ENCODE measurements at places on chromosomes 16 and 17.

- no peak for DNase-seq
Measured at GRCh38 chr16:8893426-8893825, 11.3 kb downstream of the LITAFD start.

DNA sequence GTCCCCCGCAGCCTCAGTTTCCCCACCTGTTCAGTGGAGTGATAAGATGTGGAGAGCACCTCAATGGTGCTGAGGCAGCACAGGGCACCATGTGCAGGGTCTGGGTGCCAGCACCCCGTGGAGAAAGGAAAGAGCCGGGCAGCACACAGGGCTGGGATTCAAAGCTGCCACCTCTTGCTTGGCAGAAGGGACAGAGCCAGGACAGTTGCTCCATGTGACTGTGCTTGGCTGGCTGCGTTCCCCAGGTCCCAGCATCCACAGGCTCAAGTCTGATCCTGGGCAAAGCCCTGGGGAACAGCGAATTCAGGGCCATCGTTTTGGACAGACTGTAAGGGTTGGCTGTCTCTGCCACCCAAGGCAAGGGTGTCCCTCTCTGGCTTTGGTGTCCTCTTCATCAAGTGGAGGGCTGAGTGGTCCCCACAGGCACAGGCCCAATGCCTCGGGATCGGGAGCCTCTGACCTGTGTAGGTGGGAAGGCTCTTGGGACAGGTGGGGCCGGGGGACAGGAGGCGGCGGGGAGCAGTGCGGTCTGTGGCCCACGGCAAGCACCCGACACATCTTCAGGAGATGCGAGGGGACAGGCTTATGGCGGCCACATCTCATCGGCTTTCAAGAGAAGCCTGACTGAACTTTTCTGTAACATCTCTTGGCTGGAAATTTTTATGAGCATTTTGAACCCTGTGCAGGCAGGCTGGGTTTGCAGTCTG, 8.5 kb downstream of the ZNF469 start:
- peak; percentile 57 for DNase-seq

DNA sequence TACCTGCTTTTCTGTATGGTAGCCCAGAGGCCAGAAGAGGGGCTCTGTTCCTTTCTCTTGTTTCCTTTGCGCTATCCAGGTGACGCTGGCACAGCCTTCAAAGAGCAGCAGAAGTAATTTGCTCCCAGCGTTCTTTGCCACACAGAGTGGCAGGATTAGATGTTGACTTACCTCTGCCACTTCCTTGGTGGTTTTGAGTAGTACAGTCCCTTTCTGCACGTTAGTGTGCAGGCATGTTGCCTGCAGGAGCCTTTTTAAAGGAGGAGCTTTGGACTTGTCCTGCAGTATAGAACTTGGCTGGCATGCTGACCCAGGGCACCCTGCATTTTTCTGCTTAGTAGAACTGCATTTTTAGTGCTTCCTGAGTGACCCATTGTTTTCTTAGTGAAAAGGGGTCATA, at the start of gene ABCC11:
Gene ABCC11, minus strand, starts transcription at position 229 of the 400 bp plus-strand sequence. CDS start 15,618 bp downstream, outside the sequence.
- no peak for DNase-seq

GRCh38 chr16:88651276-88651988, 579 bp upstream of the CYBA start:
- DNase-seq: no peak

GRCh38 chr17:29180788-29181160, 576 bp upstream of the MYO18A start:
- no peak for DNase-seq

Measured in Ammon's horn (tissue), 1 donor.